ENCODE measurements at places on chromosomes 7 and 10.

GRCh38 chr7:24833549-24833948 is 76.3 kb upstream of the GSDME start:
- DNase-seq: no peak

DNA sequence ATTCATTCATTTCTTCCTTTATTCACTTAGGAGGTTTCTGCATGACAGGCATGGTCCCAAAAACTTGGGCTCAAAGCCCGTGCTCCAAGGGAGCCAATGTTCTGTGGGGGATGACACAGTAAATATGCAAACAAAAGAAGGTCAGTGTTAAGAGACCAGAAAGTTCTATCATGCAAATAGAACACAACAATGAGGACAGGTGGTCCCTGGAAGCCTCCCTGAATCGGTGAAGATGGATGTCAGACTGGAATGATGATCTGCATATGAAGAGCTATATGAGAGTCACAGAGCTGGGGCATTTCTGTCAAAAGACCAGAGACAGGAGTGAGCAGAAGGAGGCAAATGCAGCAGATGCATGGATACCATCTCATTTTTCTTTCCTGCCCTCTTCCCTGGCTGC is 129.0 kb downstream of the ABCA13 start:
- DNase-seq: no peak

DNA sequence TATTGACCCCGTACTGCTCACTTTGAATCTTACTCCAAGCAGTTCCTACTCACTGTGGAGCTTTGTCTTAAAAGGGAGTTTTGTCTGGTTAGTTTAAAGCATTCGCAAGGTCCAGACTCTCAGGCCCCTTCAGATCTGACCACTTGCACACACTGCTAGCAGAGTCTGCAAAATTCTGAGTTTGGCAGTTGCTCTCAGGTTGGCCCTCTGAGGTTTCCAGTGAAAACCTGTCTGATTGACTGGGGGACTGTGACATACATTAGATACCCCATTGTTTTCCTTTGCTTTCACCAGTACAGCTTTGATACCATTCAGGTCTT is 149.2 kb downstream of the XPNPEP1 start:
- no peak for DNase-seq

DNA sequence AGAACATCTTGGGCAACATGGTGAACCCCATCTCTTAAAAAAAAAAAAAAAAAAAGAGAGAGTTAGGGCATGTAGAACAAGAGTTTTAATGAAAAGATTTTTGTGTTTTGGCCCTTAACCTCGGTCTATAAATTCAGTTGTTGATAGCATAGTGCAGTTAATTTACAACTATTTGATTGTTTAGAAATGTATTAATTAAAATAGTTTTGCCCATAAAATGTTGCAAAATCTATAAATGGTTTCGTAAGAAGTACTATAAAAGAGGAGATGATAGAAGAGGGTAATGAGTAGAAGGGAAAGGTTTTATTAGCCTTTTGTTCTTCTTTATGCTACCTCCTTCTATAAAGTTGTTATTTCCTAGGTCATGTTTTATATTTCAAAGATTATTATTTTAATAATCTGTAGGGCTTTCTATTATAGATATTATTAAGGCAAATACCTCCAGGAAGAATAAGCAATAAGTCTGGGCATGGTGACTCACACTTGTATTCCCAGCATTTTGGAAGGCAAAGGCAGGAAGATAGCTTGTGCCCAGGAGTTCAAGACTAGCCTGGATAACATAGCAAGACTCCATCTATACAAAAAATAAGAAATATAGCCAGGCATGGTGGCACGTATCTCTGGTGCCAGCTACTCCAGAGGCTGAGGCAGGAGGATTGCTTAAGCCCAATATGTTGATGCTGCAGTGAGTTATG is 73.3 kb downstream of the MCU start:
- DNase-seq: no peak

GRCh38 chr10:114179747-114180146 is 594 bp downstream of the TDRD1 start:
- no peak for DNase-seq

DNA sequence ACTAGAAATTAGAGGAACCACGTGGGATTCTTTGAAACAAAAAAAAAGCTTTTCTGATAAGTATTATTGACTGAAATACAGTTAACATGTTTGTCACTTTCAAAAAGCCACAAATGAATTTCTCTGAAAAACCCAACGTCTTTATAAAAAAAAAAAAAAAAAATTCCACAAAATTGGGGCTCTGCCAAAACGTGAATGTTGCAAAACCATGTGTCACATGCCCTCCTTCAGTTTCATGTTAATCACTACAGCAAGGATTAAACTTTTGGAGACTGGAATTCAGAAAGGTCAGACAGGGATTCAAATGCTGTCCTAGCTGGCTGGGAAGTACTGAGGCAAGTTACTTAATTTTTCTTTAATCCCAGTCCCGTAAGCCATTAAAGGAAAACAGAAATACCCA is 278.0 kb upstream of the KLF14 start:
- DNase-seq: no peak

GRCh38 chr7:13072014-13072413 is 384.6 kb downstream of the ARL4A start:
- no peak for DNase-seq
